ENCODE measurements at places on chromosomes 4 and X.
A peak's percentile ranks its signal among the peaks of the same experiment; 100 is the strongest.

GRCh38 chrX:119442286-119442685 lies 26.0 kb upstream of the SLC25A5 start:
- H3K4me3 ChIP-seq = no peak overlapping the region
- H3K36me3 ChIP-seq = no peaks in the 10 kb centered on the region
- H3K27ac ChIP-seq = no peak overlapping the region
- no peaks in the 10 kb centered on the region for H3K27me3 ChIP-seq
- H3K4me1 ChIP-seq = no peaks in the 10 kb centered on the region

DNA sequence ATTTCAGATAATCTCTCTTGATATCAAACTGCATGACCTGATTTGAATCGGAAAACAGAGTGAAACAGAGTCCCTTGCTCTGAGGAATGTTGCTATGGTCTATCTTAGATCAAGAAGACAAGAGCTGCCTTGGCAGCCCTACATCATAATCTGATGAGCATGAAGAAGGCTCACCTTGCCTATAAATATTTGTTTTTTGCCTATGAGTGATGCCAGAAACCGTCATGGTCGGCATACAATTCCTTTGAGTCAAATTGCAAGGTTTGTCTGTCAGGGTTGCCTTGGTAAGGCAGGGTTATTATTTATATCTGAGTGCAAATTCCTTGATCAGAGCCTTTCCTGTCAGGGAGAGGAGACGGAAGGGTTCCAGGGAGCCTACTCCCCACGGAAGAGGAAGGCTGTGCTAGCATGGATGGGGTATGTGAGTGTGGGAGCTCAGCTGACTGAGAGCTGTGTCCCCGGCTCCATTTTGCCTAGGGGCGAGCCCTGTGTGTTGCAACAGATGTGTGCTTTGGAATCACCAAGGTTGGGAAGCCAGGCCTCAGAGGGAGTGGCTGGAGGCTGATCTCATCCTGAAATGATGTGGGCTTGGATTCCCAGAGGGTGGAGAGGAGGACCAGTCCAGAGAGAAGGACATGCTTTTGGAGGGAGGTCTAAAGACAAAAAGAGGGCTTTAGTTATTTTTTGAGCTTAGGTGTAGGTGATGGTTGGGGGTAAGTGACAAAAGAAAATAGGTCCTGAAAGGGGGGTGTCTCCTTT lies 43.6 kb downstream of the RTL9 start:
- H3K4me3 ChIP-seq = no peak overlapping the region
- no peaks in the 10 kb centered on the region for H3K27me3 ChIP-seq
- no peak for DNase-seq

GRCh38 chrX:41692162-41692749 lies 3.5 kb downstream of the GPR34 start:
- no peaks in the 10 kb centered on the region for H3K4me1 ChIP-seq
- no peaks in the 10 kb centered on the region for H3K27me3 ChIP-seq
- no peaks in the 10 kb centered on the region for H3K36me3 ChIP-seq
- H3K27ac ChIP-seq = no peak overlapping the region
- no peak for DNase-seq
- H3K4me3 ChIP-seq = no peak overlapping the region

DNA sequence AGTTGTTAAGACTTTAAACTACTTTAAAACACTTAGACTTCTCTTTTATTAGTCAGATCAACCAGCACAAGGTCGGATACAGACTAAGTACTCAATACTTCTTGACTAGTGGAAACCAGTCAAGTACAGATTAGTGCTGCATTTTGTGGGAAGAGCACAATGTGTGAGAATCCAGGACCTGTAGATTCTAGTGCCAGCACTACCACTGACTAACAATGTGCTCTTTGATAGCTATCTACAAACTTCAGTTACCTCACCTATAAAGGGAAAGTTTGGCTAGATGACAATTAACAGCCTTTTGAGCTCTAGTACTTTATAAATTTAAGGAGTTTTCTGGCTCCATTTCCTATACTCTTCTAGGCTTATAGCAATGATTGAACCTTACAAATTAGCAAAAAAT lies 181.5 kb downstream of the SLC4A4 start:
- no peak overlapping the region for H3K27ac ChIP-seq
- no peak for DNase-seq
- H3K27me3 ChIP-seq = no peaks in the 10 kb centered on the region

GRCh38 chr4:144371485-144371884 lies 231.0 kb upstream of the GYPA start:
- H3K27me3 ChIP-seq = no peaks in the 10 kb centered on the region
- no peak for DNase-seq
- no peaks in the 10 kb centered on the region for H3K4me1 ChIP-seq

DNA sequence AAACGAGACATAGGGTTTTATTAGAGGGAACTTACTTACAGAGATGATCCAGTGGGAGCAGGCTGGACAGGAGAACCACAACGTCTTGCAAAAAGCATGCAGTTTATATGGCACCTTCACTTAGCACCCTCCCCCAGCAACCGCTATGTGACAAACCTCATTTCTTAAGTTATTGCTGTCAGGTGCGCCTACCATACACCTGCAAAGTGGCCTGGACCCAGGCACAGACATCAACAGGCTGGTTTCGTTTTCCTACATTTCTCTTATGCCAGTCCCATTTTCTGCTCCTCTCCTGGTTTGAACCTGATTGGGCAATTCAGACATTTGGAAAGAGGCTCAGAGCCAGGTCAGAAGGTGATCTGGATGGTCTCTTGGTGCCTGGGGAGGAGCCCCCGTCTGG lies 18.3 kb downstream of the RTL5 start:
- no peaks in the 10 kb centered on the region for H3K36me3 ChIP-seq
- no peak overlapping the region for H3K4me3 ChIP-seq
- no peak overlapping the region for H3K27ac ChIP-seq
- H3K27me3 ChIP-seq = no peaks in the 10 kb centered on the region
- DNase-seq = no peak

GRCh38 chrX:151929126-151929525 lies 16.4 kb downstream of the MAGEA4 start:
- H3K27ac ChIP-seq = no peak overlapping the region
- H3K36me3 ChIP-seq = no peaks in the 10 kb centered on the region
- H3K27me3 ChIP-seq = no peaks in the 10 kb centered on the region
- DNase-seq = no peak
- no peaks in the 10 kb centered on the region for H3K4me1 ChIP-seq

- no peak for DNase-seq
- H3K4me3 ChIP-seq = no peak overlapping the region
- no peak overlapping the region for H3K27ac ChIP-seq
These were observed 332.7 kb downstream of the PRDM5 start for GRCh38 chr4:120589787-120590186.

GRCh38 chrX:50941638-50942037 lies 31.1 kb downstream of the BMP15 start:
- no peaks in the 10 kb centered on the region for H3K36me3 ChIP-seq
- no peak overlapping the region for H3K4me3 ChIP-seq
- no peaks in the 10 kb centered on the region for H3K4me1 ChIP-seq
- H3K27me3 ChIP-seq = no peaks in the 10 kb centered on the region
- DNase-seq = no peak

- no peaks in the 10 kb centered on the region for H3K27me3 ChIP-seq
- H3K4me1 ChIP-seq = no peaks in the 10 kb centered on the region
- H3K36me3 ChIP-seq = no peaks in the 10 kb centered on the region
- no peak overlapping the region for H3K4me3 ChIP-seq
These were observed 76.4 kb downstream of the EGF start for GRCh38 chr4:109989044-109989443.

- H3K27ac ChIP-seq = peak overlapping the region; percentile 96
- H3K4me3 ChIP-seq = peak overlapping the region; percentile 96
- peak; percentile 60 for DNase-seq
- peaks cover 21% of the 10 kb centered on the region for H3K36me3 ChIP-seq
- H3K27me3 ChIP-seq = no peaks in the 10 kb centered on the region
These were observed 502 bp downstream of the HNRNPDL start for GRCh38 chr4:82429728-82430192.

DNA sequence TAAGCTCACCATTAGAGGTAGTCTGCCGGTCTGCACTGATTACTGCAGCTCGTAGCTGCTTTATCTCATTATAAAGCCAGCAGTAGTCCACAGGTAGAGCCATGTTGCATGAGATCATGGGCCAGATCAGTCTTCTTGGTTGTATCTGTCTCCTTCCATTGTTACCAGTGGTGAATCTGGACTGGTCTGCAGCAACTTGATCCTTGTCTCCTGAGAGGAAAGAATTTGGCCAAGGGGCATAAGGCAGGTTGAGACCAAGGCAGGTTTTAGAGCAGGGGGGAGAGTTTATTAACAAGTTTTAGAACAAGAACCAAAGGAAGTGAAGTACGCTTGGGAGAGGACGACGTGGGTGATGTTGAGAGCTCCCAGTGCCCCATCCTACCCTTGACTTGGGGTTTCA lies 228.5 kb downstream of the STIM2 start:
- peaks cover 8% of the 10 kb centered on the region for H3K27me3 ChIP-seq
- no peak overlapping the region for H3K4me3 ChIP-seq
- peaks cover 5% of the 10 kb centered on the region for H3K4me1 ChIP-seq
- no peak overlapping the region for H3K27ac ChIP-seq
- H3K36me3 ChIP-seq = no peaks in the 10 kb centered on the region

- H3K27me3 ChIP-seq = no peaks in the 10 kb centered on the region
- no peak overlapping the region for H3K27ac ChIP-seq
- peaks cover 8% of the 10 kb centered on the region for H3K36me3 ChIP-seq
- peaks cover 5% of the 10 kb centered on the region for H3K4me1 ChIP-seq
These were observed 9.8 kb upstream of the RTL5 start for GRCh38 chrX:72141372-72142004.

GRCh38 chr4:55321707-55322264 lies 24.3 kb upstream of the SRD5A3 start:
- DNase-seq = no peak
- no peak overlapping the region for H3K27ac ChIP-seq
- no peaks in the 10 kb centered on the region for H3K4me1 ChIP-seq
- no peaks in the 10 kb centered on the region for H3K27me3 ChIP-seq
- no peaks in the 10 kb centered on the region for H3K36me3 ChIP-seq
- H3K4me3 ChIP-seq = no peak overlapping the region

DNA sequence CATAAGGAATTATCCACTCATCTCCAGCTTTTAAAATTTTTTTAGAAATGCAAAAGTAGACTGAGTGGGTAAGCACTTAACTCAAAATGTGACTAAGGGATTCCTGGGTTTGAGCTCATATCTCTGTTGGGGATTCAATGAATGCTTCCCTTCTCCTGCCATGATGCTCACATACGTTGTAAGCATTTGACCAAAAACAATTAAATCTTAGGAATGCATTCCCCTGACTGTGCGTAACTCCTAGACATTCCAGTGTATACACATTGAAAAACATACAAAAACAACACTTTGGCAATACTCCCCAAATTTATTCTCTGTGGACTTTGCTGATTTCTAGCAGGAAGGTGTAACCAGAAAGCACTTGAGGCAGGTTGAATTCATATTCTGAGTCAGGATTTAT lies 29.8 kb downstream of the SPANXA2 start:
- H3K4me1 ChIP-seq = no peaks in the 10 kb centered on the region
- no peaks in the 10 kb centered on the region for H3K27me3 ChIP-seq
- no peak overlapping the region for H3K27ac ChIP-seq
- DNase-seq = no peak

DNA sequence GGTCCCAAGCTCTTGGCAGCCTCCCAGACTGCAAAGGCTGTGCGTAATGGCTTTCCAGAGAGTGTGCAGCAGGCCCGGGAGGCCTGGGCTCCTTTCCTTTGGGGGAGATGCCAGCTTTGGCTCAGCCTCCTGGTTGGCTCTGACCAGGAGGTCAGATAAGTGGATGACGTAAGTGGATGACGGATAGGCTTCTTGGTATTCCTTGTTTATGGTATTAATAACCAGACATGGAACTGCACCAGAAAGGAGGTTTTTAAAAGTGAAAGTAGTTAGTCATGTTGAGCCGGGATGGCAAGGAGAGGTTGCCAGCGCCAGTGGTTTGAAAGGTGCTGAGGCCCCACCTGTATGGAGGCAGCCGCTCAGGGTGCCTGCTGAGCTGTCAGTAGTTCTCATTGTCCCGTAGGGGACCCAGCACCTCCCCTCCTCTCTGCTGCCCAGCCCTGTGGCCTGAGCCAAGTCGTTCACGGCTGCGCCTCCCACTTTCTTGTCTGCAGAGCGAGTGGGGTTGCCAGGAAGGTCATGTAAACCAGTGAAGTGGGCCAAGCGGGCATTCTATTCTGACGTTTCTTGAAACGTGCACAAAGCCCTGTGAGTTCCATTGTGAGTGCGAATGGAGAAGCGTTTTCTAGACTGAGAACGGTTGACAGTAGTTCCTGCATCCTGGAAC lies 28.7 kb upstream of the STOX2 start:
- no peak overlapping the region for H3K27ac ChIP-seq
- H3K36me3 ChIP-seq = no peaks in the 10 kb centered on the region
- no peaks in the 10 kb centered on the region for H3K27me3 ChIP-seq
- no peak for DNase-seq
- H3K4me1 ChIP-seq = no peaks in the 10 kb centered on the region
- H3K4me3 ChIP-seq = no peak overlapping the region

DNA sequence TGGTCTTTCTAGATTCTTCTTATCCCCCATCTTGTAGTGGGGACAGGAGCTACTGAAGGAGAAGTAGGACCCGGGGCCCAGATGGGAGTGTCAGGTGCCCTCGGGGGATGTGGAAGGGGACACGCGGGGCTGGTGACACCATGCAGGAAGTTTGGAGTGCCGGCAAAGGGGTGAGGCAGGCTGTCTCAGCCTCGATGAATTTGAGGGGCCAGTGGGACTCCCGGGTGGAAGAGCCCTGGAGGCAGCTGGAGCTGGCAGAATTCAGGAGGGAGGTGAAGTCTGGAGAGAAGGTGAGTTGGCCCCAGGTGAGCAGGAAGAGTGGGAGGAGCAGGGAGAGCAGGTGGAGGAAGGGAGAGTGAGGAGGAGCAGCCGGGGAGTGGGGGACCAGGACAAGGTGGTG lies 101.7 kb downstream of the CPZ start:
- no peaks in the 10 kb centered on the region for H3K27me3 ChIP-seq
- no peak for DNase-seq
- no peaks in the 10 kb centered on the region for H3K4me1 ChIP-seq
- no peak overlapping the region for H3K4me3 ChIP-seq

All from effector memory CD4-positive, alpha-beta T cell (primary cell).